CD4-positive, alpha-beta T cell treated with Interleukin-10 for 1 hour (primary cell): ENCODE measurements at places on chromosomes 7 and 10.

DNA sequence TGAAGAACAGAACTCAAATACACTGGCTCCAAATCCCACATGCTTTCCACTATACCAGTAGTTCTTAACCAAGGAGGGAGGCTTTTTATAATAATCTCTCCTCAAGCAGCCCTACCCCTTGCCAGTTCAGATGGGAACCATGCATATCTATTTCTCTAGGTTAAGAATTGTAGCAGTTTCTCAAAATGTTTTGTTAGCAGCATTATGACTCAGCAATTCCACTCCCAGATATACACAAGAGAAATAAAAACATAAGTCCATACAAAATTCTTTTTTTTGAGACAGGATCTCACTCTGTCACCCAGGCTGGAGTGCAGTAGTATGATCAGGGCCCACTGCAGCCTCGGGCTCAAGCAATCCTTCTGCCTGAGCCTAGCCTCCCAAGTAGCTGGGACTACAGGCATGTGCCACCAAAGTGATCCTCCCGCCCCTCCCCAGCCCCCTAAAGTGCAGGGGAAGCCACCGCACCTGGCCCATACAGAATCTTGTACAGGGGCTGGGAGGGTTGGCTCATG is 18.1 kb downstream of the YWHAG start:
- no peak for DNase-seq

DNA sequence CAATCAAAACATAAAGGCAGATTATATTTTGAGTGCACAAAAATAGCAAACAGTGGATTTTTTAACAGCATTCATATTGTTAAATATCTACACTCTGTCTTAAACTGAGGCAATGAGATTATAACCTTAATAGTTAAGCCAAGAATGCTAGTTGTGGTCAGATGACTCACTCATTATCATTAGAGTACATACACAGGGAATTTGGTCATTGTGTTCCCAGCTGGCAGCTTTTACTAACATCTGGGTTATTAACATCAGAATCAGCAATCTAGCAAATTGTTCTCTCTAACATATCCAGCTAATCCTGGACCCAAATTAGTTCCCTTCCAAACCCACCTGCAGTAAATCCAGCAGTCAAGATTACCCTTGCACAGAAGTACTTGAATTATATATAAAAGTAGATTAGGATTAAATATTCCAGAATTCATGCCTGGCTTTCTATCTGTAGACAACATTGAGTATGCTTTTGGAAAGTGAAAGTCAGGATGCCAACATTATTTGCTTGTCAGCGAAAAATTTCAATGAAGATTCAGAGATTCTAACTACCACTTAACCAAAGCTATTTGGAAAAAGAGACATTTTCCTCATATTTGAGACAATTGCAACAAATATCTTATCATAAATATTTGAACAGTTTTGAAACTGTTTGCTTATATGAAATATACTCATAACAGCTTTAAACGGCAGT is 1035.6 kb upstream of the PHF14 start:
- no peak for DNase-seq

DNA sequence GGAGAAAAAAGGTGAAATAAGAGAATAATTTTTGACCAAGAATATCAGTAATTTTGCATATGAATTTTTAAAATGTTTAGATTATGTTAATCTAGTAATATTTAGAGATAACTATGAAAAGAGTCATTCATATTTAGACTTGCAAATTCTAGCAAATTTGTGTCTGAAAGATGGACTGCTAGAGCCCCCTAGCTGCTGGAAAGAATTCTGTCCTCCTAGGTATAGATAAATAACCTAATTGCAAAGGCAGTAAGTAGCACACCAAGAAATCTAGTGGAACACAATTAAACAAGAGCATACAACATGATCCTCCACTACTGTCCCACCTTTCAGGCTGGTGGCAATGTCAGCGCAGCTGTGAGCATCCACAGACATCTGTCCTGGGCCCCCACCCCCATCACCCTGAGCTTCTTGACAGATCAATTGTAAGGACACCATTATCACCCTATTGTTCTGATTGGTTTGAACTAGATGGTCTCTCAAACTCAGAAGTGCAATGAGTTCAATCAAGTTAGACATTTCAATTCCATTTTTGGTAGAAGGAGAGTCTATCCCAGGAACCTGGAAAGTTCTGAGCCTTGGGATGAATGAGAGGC is 15.0 kb upstream of the GFRA1 start:
- DNase-seq: no peak

GRCh38 chr10:68137171-68137570 is 27.9 kb downstream of the MYPN start:
- no peak for DNase-seq

- DNase-seq: no peak
Observed at GRCh38 chr10:33252324-33252723, 82.1 kb downstream of the NRP1 start.

DNA sequence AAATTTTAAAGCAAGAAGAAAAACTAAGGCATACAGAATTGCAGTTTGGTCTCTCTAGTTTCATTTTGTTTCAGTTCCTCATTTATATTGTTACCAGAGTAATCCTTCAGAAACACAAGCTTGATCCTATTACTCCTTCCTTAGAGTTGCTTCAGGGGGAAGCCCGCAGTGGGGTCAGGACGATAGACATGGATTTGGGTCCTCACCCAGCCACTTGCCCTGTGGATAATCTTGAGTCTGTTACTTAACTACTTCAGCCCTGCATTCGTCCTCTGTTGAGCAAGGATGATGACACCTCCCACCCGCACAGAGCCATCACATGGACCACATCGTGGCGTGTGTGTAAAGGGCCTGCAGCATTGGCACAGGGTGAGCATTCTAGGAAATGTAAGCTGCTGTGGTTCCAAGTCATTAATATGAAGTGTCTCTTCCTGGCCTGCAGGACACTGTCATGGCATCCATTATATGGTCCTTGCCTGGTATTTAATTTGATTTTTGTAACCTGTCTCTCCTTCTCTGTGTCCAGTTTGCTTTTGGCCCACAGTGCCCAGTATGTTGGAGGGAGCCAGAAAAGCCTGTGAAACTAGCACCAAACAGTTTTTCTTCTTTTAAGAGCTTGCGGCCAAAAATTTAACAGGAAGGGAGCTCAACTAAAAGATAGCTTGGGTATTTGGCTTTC is 111.2 kb downstream of the EEPD1 start:
- DNase-seq: no peak

DNA sequence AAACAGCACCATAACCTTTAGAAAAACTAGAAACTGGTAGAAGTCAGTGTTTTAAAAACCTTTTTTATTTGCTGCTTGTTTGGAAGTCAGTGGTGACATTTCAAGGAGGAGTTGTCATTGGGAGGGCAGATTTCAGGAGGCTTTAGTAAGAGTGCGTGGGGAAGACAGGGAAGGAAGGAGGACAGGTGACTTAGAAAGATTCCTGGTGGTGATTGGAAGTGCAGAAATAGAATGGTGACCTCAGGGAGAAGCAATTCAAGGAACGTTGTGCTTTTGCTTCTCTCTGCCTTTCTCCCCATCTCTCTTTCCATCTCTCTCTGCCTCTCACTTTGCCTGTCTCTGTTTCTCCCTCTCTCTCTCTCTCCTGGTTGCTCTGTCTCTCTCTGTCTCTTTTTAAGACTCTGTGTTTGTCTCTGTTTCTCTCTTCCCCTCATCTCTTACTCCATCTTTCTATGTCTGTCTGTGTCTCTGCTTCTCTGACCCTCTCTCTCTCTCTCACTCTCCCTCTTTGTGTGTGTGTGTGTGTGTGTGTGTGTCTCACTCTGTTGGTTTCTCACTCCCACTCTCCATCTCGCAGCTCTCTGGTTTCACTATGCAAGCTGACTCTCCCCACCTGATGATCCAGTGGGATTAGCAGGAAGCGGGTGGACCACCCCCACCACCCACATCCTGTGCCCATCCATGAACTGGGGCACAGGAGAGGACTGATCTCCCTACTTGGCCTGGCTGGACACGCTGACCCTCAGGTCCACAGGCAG is 10.9 kb upstream of the PFKP start:
- DNase-seq: no peak

GRCh38 chr7:131145026-131145425 is 182.7 kb upstream of the MKLN1 start:
- no peak for DNase-seq

- no peak for DNase-seq
Observed at GRCh38 chr10:96488161-96488935, 25.4 kb downstream of the TLL2 start.

DNA sequence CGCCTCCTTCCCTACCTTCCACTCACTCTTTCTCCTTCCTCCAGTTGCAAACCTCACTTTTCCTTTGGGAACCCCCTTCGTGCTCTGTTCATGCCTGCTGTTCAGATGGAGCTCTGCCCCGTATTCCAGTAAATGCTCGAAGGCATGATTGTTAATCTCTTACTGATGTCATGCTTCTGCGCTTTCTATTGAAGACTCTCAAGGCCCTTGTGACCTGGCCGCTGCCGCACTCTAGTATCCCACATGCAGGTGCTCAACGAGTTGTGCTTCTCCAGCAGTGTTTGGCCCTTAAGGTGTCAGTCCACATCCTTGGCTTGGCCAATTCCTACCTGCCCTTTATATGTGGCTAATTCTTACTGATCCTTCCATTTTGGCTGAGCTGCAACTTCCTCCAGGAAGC is 158.6 kb downstream of the ADAM12 start:
- DNase-seq: no peak

DNA sequence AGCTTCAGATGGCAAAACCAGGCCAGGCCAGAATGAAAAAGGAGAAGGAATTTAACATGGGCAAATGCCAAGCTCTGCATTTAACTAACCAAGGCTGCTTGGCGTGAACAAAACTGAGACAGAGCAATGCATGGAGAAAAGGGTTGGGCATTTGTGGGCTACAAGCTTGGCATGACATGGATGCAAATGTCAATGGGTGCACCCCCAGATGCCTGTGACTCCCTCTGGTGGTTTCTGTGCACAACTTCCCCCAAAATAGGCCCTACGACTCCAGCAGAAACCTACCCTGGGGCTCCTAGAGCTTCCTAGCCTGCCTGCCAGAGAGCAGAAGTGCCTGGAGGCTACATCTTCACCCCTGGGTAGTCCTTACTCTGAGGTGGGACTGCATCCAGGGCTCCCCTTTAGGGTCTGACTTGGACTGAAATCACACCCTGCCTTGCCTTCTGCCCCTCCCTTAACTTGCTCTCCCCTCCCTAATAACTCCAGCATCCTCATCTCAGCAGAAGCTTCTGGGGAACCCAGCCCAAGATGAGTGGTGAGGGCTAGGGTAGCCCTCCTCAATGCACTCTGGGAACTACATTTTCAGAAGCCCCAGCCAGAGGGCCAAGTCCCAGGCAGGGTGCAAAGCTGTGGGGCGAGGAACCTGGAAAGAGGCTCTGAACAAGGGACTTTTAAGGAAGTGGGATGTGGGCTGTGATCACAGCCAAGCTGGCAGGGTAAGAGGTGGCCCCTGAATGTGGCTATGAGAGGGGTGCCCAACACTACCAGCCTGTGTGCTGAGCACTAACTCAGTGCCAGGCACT is 11.3 kb downstream of the GPRIN2 start:
- DNase-seq: no peak

GRCh38 chr7:156673454-156673853 is 32.9 kb downstream of the RNF32 start:
- no peak for DNase-seq

DNA sequence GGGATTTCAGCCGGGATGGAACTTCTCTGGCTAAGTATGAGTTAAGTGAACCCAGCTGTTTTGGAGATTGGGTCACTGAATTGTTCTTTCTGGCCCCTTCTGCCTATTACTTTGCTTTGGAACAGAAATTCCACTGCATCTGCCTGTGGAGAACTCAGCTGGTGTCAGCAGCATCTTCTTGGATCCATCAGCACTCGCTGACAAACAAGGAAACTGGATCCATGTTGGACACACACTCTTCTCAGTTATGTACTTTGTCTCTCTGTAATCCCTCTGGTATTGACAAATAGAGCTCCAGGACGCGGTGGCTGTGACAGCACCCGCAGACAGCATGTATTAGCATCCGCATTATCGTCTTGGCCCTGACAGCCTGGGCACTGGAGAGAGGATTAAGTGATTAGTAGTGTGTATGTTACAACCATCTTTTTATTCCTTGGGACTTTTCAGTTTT is 73.0 kb upstream of the BMPER start:
- no peak for DNase-seq

DNA sequence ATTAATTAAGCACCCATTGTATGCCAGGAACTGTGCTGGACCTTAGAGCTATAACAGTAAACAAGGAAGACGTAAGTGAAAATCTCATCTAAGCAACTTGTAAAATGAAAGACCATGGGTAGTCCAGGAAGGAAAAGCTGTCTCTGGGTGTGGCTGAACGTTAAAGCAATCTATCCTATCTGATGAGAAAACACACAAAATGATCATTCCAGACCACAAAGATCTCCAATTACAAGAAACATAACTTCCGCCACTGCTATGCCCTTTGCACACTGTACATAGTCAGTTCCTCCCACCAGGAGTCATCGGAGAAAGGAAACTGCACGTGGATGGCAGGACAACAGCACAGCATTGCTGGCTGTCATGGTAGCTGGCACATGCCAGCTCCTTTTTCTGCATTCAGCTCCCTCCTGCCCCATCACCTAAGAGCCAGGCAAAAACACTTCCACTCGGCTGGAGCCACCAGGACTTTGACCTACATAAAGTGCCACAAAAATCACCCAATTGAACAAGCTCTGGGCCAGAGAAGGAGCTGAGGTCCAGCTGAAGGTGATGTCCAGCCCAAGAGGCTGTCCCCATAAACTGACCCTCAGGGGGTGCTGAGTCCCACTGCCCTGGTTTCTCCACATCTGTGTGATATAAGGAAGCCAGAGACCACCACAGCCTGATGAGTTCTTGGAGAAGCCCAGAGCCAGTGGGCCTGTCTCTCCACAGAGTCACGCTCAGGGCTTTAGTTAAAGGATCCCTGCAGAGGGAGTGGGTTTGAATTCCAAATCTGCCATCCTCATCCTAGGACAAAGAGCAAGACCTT is 56.4 kb downstream of the STEAP1B start:
- DNase-seq: no peak

DNA sequence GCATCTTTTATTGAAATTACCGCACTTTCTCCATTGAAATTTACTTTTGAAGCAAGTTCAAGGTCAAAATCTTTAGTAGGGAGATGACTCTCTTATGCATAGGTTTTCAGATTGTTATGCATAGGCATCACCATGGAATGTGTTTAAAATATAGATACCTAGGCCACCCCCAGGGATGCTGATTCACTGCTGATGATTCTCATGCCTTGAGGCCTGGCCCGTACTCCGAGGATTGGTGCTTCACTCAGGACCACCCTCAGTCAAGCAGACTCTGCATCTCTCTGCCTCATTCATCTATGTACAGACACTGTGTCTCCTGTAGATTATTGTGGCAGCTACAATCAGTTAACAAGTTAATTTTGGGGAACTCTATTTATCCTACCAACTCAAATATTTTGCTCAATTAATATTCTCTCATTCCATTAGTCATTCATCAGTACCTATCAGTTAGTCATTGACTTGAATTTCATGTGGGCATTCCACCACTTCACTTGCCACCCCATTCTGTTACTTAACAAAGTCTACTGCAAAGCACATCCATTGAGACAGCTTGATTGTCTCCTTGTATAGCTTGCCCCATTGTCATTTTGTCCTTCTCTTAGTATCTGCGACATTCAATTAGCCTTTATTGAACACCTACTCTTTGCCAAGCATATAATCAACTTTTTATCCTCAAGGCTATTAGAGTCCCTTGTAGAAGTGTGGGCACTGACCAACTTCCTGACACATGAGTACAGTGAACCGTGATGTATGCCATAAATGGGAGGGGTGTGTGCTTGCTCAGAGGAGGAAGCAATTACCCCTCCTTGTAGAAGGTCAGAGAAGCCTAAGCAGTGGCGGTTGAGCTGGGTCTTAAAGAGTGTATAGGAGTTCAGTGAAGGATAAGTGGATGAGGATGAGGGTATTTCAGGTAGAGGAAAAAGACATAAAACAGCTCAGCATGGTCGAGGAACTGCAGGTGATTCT is 255.6 kb upstream of the BMPER start:
- DNase-seq: no peak
